ENCODE measurements at places on chromosomes 4 and X. TPM values are rescaled to one million over a fixed set of nuclear protein-coding genes. Genes with fewer than 3 reads are reported as not detected.
A peak's percentile ranks its signal among the peaks of the same experiment; 100 is the strongest.

The CT45A2 gene
- total RNA-seq = not detected

The NR3C2 gene
- total RNA-seq = 17.4 TPM

DNA sequence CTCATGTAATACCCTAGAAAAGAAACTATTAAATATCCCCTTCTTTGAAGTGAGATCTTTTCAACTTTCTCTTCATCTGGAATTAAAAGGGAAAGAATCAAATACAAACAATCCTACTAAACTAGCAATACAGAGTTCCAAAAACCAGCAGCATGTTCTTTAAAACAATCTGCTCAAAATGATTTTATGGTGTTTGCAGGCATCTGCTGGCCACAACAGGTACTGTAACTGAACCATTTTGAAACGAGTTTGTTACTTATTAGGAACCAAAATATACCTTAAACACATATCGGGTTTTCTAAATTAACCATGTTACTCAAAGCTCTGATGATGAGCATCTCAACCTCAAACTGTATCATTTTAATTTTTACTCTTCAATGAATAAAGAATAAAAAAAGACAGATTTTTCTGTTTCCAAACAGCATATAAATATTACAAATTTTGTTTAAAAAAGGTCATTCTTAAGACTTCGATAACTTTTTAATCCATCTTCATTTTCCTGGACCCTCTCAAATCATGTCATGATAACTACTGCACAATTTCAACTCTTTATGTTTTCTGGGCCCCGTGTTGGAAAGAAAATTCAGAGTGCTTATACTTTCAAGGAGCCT, 56.5 kb downstream of the ARAP2 start:
- no peaks in the 10 kb centered on the region for H3K36me3 ChIP-seq
- H3K4me1 ChIP-seq = no peaks in the 10 kb centered on the region
- DNase-seq = no peak
- no peak overlapping the region for H3K27ac ChIP-seq
- no peaks in the 10 kb centered on the region for H3K27me3 ChIP-seq

DNA sequence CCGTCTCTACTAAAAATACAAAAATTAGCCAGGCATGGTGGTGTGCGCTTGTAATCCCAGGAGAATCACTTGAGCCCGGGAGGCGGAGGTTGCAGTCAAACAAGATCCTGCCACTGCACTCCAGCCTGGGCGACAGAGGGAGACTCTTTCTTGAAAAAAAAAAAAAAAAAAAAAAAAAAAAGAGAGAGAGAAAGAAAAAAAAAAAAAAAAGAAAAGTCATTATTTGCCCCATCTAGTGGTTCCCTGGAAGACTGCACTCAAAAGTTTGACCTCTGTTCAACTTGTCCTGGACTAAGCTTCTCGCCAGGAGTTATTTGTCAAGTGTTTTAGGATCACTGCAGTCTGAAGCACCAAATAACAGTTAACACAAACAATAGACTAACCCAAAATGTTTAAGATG, 45.3 kb upstream of the KCTD8 start:
- DNase-seq = no peak
- no peaks in the 10 kb centered on the region for H3K27me3 ChIP-seq
- H3K27ac ChIP-seq = no peak overlapping the region
- H3K4me3 ChIP-seq = no peak overlapping the region

The DCAF8L2 gene
- not detected for total RNA-seq

DNA sequence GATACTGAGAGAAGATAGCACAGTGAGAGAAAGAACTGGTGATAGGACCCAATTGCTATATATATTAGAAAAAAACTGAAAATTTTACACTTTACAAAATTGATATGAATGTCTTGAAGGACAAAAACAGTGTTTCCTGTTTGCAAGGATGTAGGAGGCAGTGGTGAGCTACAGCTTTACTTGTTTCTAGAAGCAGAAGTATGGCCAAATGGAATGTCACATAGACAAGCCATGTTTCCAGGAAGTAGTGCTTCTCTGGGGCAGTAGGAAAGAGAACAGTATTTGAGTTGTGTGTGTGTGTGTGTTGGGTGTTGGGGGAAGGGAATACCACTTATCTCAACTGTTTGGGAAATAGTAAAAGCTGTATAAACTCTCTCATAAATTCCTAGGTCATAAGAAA, 60.9 kb upstream of the IBSP start:
- DNase-seq = no peak
- H3K4me1 ChIP-seq = no peaks in the 10 kb centered on the region
- H3K27ac ChIP-seq = no peak overlapping the region
- H3K27me3 ChIP-seq = no peaks in the 10 kb centered on the region
- H3K4me3 ChIP-seq = no peak overlapping the region
- H3K36me3 ChIP-seq = no peaks in the 10 kb centered on the region

The CTAG1B gene
- total RNA-seq = 8.7 TPM

The TGIF2LX gene
- not detected for total RNA-seq

- no peak for DNase-seq
- no peaks in the 10 kb centered on the region for H3K36me3 ChIP-seq
- H3K27ac ChIP-seq = no peak overlapping the region
- H3K4me1 ChIP-seq = no peaks in the 10 kb centered on the region
- H3K4me3 ChIP-seq = no peak overlapping the region
Measured at GRCh38 chr4:111632641-111633151, 512.6 kb upstream of the FAM241A start.

- no peaks in the 10 kb centered on the region for H3K27me3 ChIP-seq
- no peaks in the 10 kb centered on the region for H3K4me1 ChIP-seq
- H3K27ac ChIP-seq = no peak overlapping the region
- no peak for DNase-seq
Measured at GRCh38 chr4:48311896-48312295, 29.4 kb upstream of the SLAIN2 start.

DNA sequence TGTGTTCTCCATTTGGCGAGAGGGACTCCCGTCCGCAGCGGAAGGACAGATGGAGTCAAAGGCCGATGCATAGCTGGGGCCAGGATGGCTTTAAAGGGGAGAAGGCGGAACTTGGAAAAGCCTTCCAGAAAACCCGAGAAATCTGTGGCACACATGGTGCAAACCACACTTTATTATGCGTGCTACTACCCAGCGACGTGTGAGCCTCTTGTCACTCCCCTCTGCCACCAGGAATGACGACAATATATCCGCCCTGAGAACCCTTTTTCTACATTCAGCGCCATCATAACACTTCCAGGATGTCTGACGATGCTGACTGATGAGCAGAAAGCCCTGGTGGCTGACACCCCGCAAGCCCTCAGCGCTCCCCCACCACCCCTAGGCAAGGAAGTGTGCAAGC, 689 bp upstream of the DCHS2 start:
- no peaks in the 10 kb centered on the region for H3K4me1 ChIP-seq
- H3K36me3 ChIP-seq = no peaks in the 10 kb centered on the region
- H3K27ac ChIP-seq = no peak overlapping the region
- no peak overlapping the region for H3K4me3 ChIP-seq

The CTAG2 gene
- total RNA-seq = not detected

- H3K36me3 ChIP-seq = no peaks in the 10 kb centered on the region
- H3K27ac ChIP-seq = no peak overlapping the region
- no peak for DNase-seq
- no peaks in the 10 kb centered on the region for H3K27me3 ChIP-seq
- no peak overlapping the region for H3K4me3 ChIP-seq
Measured at GRCh38 chrX:39205467-39205866, 404.2 kb downstream of the MID1IP1 start.

The TLR2 gene
- total RNA-seq = 8.9 TPM

DNA sequence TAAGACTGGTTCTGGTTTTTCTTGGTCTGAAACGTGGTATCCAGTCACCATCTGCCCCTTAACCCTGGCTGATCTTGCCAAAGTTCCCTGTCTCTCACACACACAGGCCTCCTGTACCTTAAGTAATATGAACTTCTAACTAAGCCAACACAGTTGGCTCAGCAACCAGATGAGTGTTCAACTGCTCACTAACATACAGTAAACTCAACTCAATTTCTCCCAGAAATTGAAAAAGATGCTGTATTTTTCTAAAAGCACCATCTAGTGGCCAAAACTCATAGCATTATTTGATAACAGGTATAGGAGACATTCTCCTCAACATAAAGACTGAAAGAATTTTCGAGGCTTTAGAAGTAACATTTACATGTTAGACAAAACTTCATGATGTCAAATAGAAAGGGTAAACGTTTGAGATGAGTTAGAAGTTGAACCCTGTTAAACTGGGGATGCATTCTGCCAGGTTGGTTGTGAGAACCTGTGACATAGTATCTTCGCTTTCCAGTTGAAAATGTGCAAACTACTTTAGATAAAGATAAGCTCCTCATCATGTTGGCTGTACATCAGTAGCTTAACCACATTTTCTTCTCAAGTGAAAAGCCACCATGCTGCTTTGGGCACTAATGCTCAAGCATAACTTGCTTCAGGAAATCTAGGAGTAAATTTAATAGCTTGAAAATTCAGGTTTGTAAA, 31.2 kb downstream of the CCNI start:
- H3K27ac ChIP-seq = no peak overlapping the region
- DNase-seq = no peak
- no peaks in the 10 kb centered on the region for H3K27me3 ChIP-seq
- H3K4me3 ChIP-seq = no peak overlapping the region
- no peaks in the 10 kb centered on the region for H3K36me3 ChIP-seq

DNA sequence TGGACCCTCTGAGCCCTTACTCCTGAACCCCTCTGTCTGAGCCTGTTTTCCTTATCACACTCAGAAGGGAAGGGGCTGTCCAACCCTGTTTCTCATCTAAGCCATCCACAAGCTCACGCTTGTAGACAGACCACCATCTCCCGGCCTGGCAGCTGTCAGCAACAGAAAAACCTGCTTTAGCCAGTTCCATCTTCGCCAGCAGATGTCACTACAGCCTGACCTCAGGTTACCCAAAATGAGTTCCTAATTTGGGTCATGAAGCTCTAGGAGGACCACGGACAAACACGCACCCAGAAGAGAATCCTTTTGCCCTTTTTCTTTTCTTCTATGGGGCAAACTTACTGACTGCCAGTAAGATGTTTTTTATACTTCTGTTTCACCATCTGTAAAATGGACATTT, 445.4 kb downstream of the BCOR start:
- H3K36me3 ChIP-seq = no peaks in the 10 kb centered on the region
- H3K27ac ChIP-seq = no peak overlapping the region
- no peak overlapping the region for H3K4me3 ChIP-seq
- no peaks in the 10 kb centered on the region for H3K27me3 ChIP-seq

The NSG1 gene
- total RNA-seq = 17.1 TPM

DNA sequence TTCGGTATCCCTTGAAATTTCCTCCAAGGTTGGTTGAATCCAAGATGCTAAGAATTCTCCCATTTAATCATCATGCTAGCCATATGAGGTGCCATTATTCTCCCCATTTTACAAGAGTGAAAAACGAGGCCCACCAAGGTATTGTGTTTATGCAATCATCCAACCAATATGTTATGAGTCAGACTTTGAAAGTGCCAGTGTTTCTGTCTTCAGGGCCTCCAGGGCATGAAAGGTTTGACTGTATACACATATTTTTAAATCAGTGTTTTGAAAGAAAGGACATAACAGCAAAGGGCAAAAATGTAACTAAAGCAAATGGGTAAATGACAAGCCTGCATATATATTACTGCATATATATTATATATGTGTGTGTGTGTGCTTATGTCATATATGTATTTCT, 541.2 kb upstream of the SMIM31 start:
- no peaks in the 10 kb centered on the region for H3K27me3 ChIP-seq
- no peaks in the 10 kb centered on the region for H3K4me1 ChIP-seq
- H3K27ac ChIP-seq = no peak overlapping the region
- DNase-seq = no peak
- no peak overlapping the region for H3K4me3 ChIP-seq

DNA sequence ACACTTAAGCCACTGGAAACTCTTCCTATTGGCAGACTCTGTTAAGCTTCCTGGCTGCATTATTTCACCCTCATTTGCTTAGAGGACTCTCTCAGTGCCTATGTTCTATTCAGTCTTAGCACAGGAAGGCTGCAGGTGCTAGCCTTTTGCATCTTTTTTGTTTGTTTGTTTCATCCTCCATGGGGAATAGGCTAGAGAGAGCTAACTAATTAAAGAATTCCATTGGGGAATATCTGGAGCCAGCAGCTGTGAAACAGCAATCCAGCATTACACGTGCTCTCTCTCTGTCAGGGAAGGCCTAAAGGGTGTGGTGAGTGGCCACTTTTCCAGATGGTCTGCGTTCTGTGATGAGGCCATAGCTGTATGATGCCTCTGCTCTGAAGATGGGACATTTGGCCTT, 633.6 kb downstream of the SPRY1 start:
- no peaks in the 10 kb centered on the region for H3K4me1 ChIP-seq
- no peak overlapping the region for H3K4me3 ChIP-seq
- H3K36me3 ChIP-seq = no peaks in the 10 kb centered on the region
- H3K27ac ChIP-seq = no peak overlapping the region
- no peaks in the 10 kb centered on the region for H3K27me3 ChIP-seq
- DNase-seq = no peak

The ETNPPL gene
- total RNA-seq = 1.1 TPM

GRCh38 chr4:93319041-93319440, 509.5 kb upstream of the ATOH1 start:
- no peaks in the 10 kb centered on the region for H3K36me3 ChIP-seq
- H3K27me3 ChIP-seq = no peaks in the 10 kb centered on the region
- no peak overlapping the region for H3K4me3 ChIP-seq
- no peaks in the 10 kb centered on the region for H3K4me1 ChIP-seq
- H3K27ac ChIP-seq = no peak overlapping the region

- no peaks in the 10 kb centered on the region for H3K4me1 ChIP-seq
- peak; percentile 45 for DNase-seq
- H3K27me3 ChIP-seq = no peaks in the 10 kb centered on the region
- peak within 1 kb of the TSS; percentile 36 for H3K4me3 ChIP-seq
- no peaks in the 10 kb centered on the region for H3K36me3 ChIP-seq
Measured at GRCh38 chr4:48985976-48986653, at the start of gene CWH43. Gene CWH43 (plus strand): TSS chr4:48986275. CDS start chr4:48986430, 155 bp downstream.

DNA sequence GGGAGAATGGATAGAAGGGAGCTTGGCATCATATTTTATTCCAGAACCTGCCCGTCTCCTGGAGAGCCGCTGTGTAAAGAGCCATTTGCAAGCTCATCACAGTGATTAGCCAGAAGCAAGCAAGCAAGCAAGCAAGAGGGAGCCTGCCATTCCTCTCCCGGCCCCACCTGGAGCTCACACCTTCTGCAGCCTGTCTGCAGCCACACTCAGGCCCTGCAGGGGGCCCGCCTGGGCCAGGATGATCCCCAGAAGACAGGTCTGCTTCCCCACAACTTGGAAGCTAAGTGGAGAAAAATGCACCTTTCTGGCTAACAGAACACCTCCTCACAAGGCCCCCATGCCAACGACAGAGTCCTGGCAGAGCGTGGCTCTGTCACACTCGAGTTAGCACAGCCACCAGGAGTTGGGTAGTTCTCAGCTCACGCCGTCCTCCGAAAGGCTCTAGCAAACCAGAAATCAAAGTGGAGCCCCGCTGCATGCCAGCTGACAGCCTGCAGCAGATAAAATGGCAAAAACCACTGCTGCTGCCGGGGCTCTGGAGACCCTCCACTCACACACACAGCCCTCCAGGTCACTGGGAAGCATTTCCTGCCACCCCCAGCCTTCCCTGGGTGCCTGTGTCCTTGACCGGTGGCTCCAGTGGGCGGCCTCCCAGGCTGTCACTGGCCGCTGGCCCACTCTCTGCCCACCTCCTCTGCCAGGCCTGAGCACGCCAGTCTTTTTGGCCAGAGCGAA, 54.9 kb downstream of the DCTD start:
- no peak for DNase-seq
- no peaks in the 10 kb centered on the region for H3K4me1 ChIP-seq
- H3K27ac ChIP-seq = no peak overlapping the region
- H3K27me3 ChIP-seq = no peaks in the 10 kb centered on the region

The GLRB gene
- 12.7 TPM for total RNA-seq

- no peaks in the 10 kb centered on the region for H3K36me3 ChIP-seq
- H3K27me3 ChIP-seq = no peaks in the 10 kb centered on the region
- H3K4me1 ChIP-seq = no peaks in the 10 kb centered on the region
- H3K4me3 ChIP-seq = no peak overlapping the region
- no peak overlapping the region for H3K27ac ChIP-seq
- DNase-seq = no peak
Measured at GRCh38 chr4:101708293-101709039, 82.1 kb upstream of the BANK1 start.

All from prostate gland (tissue), 2 donors.